ENCODE measurements at places on chromosomes 1 and 21. TPM values are rescaled to one million over a fixed set of nuclear protein-coding genes. Genes with fewer than 3 reads are reported as not detected.

NTMT2 gene
- total RNA-seq: not detected

RTCA gene
- 23.5 TPM for total RNA-seq

EXO5 gene
- total RNA-seq: 3.8 TPM

ATP6V1G3 gene
- not detected for total RNA-seq

BMP8A gene
- 0.23 TPM for total RNA-seq

FRRS1 gene
- 2.2 TPM for total RNA-seq

KRTAP11-1 gene
- not detected for total RNA-seq

GCSAML gene
- not detected for total RNA-seq

GPR61 gene
- not detected for total RNA-seq

Measured in A549 treated with DMSO at 1 μM for 4 hours (cell line).